ENCODE measurements at places on chromosomes 16 and 17. TPM values are rescaled to one million over a fixed set of nuclear protein-coding genes. Genes with fewer than 3 reads are reported as not detected.

Gene BLMH
- 29.4 TPM for total RNA-seq

DNA sequence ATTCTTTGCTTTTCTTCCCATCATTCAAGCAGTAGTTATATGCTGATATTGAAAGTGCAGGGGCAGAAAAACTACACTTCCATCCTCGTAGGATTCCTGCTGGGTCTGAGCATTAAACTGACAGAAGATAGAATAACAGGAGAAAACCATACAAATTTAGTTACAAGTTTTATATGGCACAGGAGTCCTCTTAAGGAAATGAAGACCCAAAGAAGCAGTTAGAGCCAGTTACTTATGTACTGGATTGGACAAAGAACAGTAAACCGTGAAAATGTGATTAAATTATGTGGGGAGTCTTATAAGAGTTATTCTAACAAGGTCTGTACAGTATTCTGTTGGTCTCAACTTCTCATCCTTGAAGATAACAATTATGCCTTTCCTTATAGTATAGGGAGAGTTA is 81.2 kb upstream of the NSRP1 start:
- no peak for DNase-seq

- no peak for DNase-seq
Measured at GRCh38 chr16:51553910-51554309, 402.8 kb upstream of the SALL1 start.

DNA sequence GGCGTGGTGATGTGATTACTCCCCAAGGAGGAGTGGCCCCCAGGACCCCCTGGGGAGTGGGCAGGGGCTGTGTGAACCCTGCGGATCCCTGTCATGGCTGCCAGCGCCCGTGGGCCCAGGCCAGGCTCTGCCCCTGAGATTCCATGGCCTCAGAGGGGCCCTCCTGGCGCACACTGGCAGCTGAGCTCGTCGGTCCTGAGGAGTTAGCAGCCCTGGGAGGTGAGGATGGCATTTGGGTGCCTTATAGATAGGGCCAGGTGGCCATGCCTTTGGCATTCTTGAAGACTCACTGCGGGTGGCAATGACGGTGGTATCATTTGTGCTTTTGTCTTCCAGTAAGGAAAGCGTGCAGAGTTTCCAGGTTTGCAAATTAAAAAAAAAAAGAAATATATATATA is 146.8 kb upstream of the GSE1 start:
- no peak for DNase-seq

All from kidney epithelial cell (primary cell).